ENCODE measurements at places on chromosomes 6 and 20. TPM values are rescaled to one million over a fixed set of nuclear protein-coding genes. Genes with fewer than 3 reads are reported as not detected.

Gene SIRPD
- total RNA-seq, result not detected

Gene SRPK1
- 52.0 TPM for total RNA-seq

Gene DEFB129
- not detected for total RNA-seq

Gene WFDC12
- total RNA-seq, result not detected

Gene ADGRF5
- total RNA-seq, result not detected

Gene PEX7
- 13.7 TPM for total RNA-seq

Gene TMC2
- total RNA-seq, result not detected

Gene FAM50B
- total RNA-seq, result 2.2 TPM

- no peaks in the 10 kb centered on the region for H3K27me3 ChIP-seq
- peak overlapping the region; percentile 69 for H3K27ac ChIP-seq
- no peak for DNase-seq
Observed at GRCh38 chr6:109015176-109015575, 79.5 kb downstream of the SESN1 start.

- no peaks in the 10 kb centered on the region for H3K27me3 ChIP-seq
- H3K36me3 ChIP-seq, result no peaks in the 10 kb centered on the region
- no peak overlapping the region for H3K27ac ChIP-seq
- no peak overlapping the region for H3K4me3 ChIP-seq
- no peaks in the 10 kb centered on the region for H3K4me1 ChIP-seq
Observed at GRCh38 chr20:10022625-10023024, 12.2 kb upstream of the ANKEF1 start.

- H3K36me3 ChIP-seq, result no peaks in the 10 kb centered on the region
- H3K4me1 ChIP-seq, result peaks cover 7% of the 10 kb centered on the region
- H3K4me3 ChIP-seq, result no peak overlapping the region
- H3K27me3 ChIP-seq, result no peaks in the 10 kb centered on the region
Observed at GRCh38 chr6:158905277-158905676, 86.1 kb upstream of the EZR start.

GRCh38 chr20:5735845-5736510 lies 14.2 kb upstream of the SHLD1 start:
- H3K27ac ChIP-seq, result no peak overlapping the region
- no peak overlapping the region for H3K4me3 ChIP-seq
- DNase-seq, result no peak

DNA sequence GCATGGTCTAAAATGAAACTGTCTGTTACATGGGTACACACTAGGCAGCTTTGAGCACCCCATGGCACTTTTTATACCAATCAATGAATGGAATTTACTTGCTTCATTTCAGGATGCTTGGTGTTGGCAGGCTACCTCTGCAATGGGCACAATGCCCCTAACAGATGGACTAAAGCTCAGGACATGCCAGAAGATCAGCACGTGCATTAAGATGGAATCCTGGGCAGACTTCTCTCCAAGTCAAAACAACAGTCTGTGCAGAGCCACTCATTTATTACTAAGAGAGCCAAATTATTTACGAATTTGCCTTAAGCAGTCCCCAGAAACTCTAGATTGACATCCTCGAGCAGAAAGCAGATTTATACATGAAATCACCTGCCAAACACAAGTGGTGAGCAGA lies 55.8 kb upstream of the SCML4 start:
- peaks cover 28% of the 10 kb centered on the region for H3K36me3 ChIP-seq
- no peak overlapping the region for H3K27ac ChIP-seq
- DNase-seq, result no peak
- no peaks in the 10 kb centered on the region for H3K27me3 ChIP-seq
- H3K4me3 ChIP-seq, result no peak overlapping the region

DNA sequence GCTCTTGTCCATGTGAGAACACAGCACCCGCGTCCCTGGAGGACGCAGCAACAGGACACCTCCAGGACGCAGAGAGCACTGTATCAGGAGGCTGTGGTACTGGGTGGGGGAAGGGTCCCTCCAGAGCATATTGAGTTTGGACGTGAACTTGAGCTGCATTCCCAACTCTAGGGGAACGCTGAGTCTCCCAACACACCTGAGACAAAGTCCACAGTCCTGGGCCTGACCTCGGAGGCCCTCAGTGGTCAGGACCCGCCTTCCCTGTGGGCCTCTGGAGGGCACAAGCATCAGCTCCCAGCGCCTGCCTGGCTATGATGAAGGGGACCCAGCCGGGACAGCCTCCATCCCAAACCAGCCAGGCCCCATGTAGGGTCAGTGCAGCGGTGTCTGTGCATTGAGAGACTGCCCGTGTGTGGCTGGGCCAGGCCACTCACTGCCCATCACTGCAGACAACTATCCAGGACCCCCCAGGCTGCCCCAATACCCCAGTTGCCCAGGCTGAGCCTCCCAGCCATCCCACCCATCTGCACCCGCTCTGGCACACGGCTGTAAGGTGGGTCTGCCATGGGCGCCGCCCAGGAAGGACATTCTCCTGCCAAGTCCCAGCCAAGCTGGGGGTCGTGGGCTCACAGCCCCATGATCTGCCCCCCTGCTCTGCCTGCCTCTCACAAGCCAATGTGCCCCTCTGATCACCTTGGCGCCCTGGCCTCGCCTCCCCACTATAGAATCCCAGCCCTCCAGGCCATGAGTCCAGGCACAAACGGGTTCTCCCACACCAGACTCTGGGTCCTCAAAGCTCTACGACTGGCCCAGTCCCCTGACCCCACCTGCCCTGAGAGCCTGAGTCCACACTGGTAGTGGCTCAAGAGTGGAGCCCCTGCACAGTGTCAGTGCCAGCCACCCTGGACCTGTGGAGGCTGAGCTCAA lies 115.7 kb downstream of the TAF4 start:
- no peak overlapping the region for H3K4me3 ChIP-seq
- H3K4me1 ChIP-seq, result no peaks in the 10 kb centered on the region
- no peak for DNase-seq
- H3K27ac ChIP-seq, result no peak overlapping the region
- H3K36me3 ChIP-seq, result no peaks in the 10 kb centered on the region

- H3K36me3 ChIP-seq, result no peaks in the 10 kb centered on the region
- H3K4me1 ChIP-seq, result no peaks in the 10 kb centered on the region
- DNase-seq, result peak; percentile 20
- H3K27me3 ChIP-seq, result no peaks in the 10 kb centered on the region
- H3K4me3 ChIP-seq, result no peak overlapping the region
Observed at GRCh38 chr6:60754879-60755278, 1531.1 kb downstream of the KHDRBS2 start.

- peaks cover 22% of the 10 kb centered on the region for H3K27me3 ChIP-seq
- DNase-seq, result peak; percentile 19
- H3K4me1 ChIP-seq, result no peaks in the 10 kb centered on the region
- H3K36me3 ChIP-seq, result no peaks in the 10 kb centered on the region
- H3K4me3 ChIP-seq, result peak overlapping the region; percentile 6
- no peak overlapping the region for H3K27ac ChIP-seq
Observed at GRCh38 chr6:27582928-27583725, 110.2 kb upstream of the ZNF184 start.

GRCh38 chr20:62885896-62886708 lies 24.5 kb upstream of the TCFL5 start:
- no peak overlapping the region for H3K27ac ChIP-seq
- no peaks in the 10 kb centered on the region for H3K27me3 ChIP-seq
- no peaks in the 10 kb centered on the region for H3K4me1 ChIP-seq
- DNase-seq, result no peak

GRCh38 chr6:84560436-84561390 lies 203.7 kb downstream of the TBX18 start:
- H3K4me1 ChIP-seq, result peaks cover 10% of the 10 kb centered on the region
- no peaks in the 10 kb centered on the region for H3K27me3 ChIP-seq
- no peaks in the 10 kb centered on the region for H3K36me3 ChIP-seq

- H3K4me3 ChIP-seq, result no peak overlapping the region
- DNase-seq, result no peak
- no peak overlapping the region for H3K27ac ChIP-seq
- H3K36me3 ChIP-seq, result no peaks in the 10 kb centered on the region
- no peaks in the 10 kb centered on the region for H3K27me3 ChIP-seq
Observed at GRCh38 chr6:51983564-51983963, 103.8 kb downstream of the PKHD1 start.

GRCh38 chr6:73558624-73559398 lies 38.0 kb upstream of the EEF1A1 start:
- peaks cover 3% of the 10 kb centered on the region for H3K4me1 ChIP-seq
- H3K4me3 ChIP-seq, result no peak overlapping the region
- DNase-seq, result no peak
- no peaks in the 10 kb centered on the region for H3K27me3 ChIP-seq
- no peaks in the 10 kb centered on the region for H3K36me3 ChIP-seq

GRCh38 chr20:59566631-59567524 lies 37.5 kb upstream of the PHACTR3 start:
- H3K4me3 ChIP-seq, result no peak overlapping the region
- H3K36me3 ChIP-seq, result no peaks in the 10 kb centered on the region
- no peak overlapping the region for H3K27ac ChIP-seq
- H3K27me3 ChIP-seq, result no peaks in the 10 kb centered on the region
- DNase-seq, result no peak
- no peaks in the 10 kb centered on the region for H3K4me1 ChIP-seq

DNA sequence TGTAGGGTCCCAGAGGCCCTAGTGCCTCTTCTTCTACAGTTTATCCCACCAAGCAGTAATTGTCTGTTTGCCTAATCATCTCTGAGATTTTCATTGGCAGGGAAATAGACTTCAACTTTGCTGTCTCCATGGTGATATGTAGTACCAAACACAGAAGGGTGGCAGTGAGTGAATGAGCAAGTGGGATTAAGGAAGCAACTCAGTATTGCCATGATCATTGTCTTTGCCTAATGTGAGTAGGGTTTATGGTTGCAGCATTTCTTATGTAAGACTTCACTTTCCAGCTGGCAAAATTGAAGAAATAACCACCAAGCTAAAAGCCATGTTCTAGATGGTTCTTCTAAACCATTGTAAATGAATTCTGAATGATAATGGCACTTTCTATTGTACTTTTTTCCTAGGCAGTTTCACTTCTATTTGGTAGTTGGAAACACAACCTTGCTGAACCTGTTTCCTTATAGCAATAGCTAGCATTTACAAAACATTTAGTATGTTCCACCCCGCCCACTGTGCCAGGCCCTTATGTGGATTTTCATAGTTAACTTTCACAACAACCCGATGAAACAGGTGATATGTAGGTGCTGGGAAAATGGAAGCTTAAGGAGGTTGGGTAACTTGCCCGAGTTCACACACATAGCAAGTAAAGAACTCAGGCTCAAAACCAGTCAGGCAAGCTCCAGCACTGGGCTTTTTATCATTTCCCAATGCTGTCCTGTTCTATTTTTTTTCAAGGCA lies 32.0 kb downstream of the ZC2HC1B start:
- H3K4me3 ChIP-seq, result no peak overlapping the region
- H3K36me3 ChIP-seq, result no peaks in the 10 kb centered on the region
- no peak for DNase-seq

DNA sequence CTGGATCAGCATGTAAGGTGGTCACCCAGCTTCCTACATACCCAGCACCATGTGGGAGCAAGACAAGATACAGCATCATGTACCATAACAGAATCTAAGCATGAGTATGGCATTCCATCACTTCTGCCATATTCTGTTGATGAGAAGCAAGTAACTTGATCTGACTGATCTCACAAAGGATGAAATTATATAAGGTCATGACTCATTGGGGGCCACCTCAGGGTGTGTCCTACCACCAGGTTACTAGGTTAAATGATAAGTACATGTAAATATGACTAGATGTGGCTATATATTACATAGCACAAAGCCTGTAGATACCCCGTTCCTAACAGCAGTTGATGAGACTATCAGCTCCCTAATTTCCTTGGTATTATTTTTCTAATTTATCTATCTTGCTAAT lies 213.1 kb downstream of the DOK5 start:
- H3K27ac ChIP-seq, result no peak overlapping the region
- H3K36me3 ChIP-seq, result no peaks in the 10 kb centered on the region
- no peak for DNase-seq
- H3K27me3 ChIP-seq, result no peaks in the 10 kb centered on the region
- no peaks in the 10 kb centered on the region for H3K4me1 ChIP-seq

- no peaks in the 10 kb centered on the region for H3K36me3 ChIP-seq
- no peaks in the 10 kb centered on the region for H3K27me3 ChIP-seq
- no peak for DNase-seq
- no peak overlapping the region for H3K4me3 ChIP-seq
- H3K27ac ChIP-seq, result no peak overlapping the region
Observed at GRCh38 chr20:41786158-41786557, 168.0 kb upstream of the CHD6 start.

GRCh38 chr6:41840326-41840725 lies 52.8 kb downstream of the TOMM6 start:
- H3K27me3 ChIP-seq, result no peaks in the 10 kb centered on the region
- peaks cover 10% of the 10 kb centered on the region for H3K4me1 ChIP-seq
- no peaks in the 10 kb centered on the region for H3K36me3 ChIP-seq
- H3K4me3 ChIP-seq, result no peak overlapping the region
- DNase-seq, result no peak
- no peak overlapping the region for H3K27ac ChIP-seq

DNA sequence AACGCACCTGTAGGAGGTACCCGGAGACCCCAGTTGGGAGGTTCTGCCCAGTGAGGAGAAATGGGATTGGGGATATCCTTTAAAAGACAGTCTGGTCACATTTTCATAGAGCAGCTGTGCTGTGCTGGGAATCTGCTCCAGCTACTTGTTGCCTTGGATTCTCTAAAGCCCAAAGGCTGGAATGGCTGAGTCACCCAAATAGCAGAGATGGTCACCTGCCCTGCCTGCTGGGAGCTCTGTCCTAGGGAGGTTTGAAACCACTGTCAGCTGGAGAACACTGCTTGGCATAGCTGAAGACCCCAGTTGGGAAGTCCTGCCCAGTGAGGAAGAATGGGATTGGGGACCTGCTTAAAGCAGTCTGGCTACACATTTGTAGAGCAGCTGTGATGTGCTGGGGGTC lies 34.8 kb upstream of the TFB1M start:
- no peak for DNase-seq
- H3K27ac ChIP-seq, result no peak overlapping the region
- H3K4me1 ChIP-seq, result no peaks in the 10 kb centered on the region
- no peaks in the 10 kb centered on the region for H3K27me3 ChIP-seq
- H3K4me3 ChIP-seq, result no peak overlapping the region

GRCh38 chr6:107689951-107690642 lies 134.0 kb downstream of the SCML4 start:
- no peaks in the 10 kb centered on the region for H3K27me3 ChIP-seq
- no peaks in the 10 kb centered on the region for H3K36me3 ChIP-seq
- DNase-seq, result no peak
- H3K4me3 ChIP-seq, result no peak overlapping the region
- no peak overlapping the region for H3K27ac ChIP-seq

DNA sequence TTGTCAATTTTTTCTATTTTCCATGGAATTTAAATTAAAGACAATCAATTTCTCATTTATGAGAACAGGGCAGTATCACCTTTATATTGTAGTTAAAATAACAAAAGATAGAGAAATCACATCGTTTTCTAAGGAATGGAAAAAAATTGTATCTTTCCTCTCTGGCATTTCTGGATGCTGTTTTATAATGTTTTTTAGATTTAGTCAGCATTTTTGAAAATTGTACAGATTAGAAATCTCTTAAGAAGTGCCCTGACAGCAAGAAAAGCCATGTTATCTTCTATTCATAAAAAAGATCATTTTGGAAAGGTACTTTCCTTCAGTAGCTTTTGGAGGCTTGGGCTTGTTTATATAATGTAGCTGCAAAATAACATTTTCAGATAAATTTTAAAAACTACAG lies 116.9 kb downstream of the PLG start:
- no peaks in the 10 kb centered on the region for H3K36me3 ChIP-seq
- DNase-seq, result no peak
- H3K27ac ChIP-seq, result no peak overlapping the region
- no peaks in the 10 kb centered on the region for H3K27me3 ChIP-seq

GRCh38 chr6:11414176-11414963 lies 123.2 kb upstream of the TMEM170B start:
- no peak overlapping the region for H3K4me3 ChIP-seq
- no peaks in the 10 kb centered on the region for H3K4me1 ChIP-seq
- H3K27me3 ChIP-seq, result no peaks in the 10 kb centered on the region
- no peaks in the 10 kb centered on the region for H3K36me3 ChIP-seq
- no peak overlapping the region for H3K27ac ChIP-seq

- H3K4me1 ChIP-seq, result peaks cover 78% of the 10 kb centered on the region
- H3K4me3 ChIP-seq, result no peak overlapping the region
- no peaks in the 10 kb centered on the region for H3K27me3 ChIP-seq
- DNase-seq, result peak; percentile 65
- H3K27ac ChIP-seq, result peak overlapping the region; percentile 92
Observed at GRCh38 chr20:37990571-37991151, 42.6 kb downstream of the TTI1 start.
